ENCODE measurements at places on chromosomes 16 and 17.

GRCh38 chr17:66481271-66481670, 178.9 kb downstream of the PRKCA start:
- no peak for DNase-seq

DNA sequence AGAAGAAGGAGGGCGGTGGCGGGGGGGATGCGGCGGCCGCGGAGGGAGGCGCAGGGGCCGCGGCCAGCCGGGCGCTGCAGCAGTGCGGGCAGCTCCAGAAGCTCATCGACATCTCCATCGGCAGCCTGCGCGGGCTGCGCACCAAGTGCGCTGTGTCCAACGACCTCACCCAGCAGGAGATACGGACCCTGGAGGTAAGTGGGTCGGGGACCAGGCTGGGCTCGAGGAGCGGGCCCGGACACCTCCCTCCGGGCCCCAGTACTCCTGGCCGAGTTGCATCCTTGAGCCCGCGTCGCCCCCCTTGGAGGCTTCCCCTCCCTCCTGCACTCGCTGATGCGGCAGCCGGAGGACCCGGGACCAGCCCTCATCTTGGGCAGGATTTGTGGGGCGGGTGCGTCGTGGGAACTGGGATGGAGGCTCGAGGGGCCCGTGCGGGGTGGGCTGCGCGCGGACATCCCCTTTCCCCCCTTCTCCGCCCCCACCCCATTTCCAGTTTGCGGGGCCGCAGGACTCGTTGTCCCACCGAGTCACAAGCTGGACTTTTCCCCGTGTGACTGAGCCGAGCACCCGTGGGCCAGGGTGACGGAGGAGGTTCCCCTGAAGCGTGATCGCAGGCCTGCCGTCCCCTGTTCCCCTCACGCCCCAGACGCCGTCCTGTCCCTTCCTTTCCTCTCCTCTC, 572 bp downstream of the KSR1 start:
- no peak for DNase-seq

DNA sequence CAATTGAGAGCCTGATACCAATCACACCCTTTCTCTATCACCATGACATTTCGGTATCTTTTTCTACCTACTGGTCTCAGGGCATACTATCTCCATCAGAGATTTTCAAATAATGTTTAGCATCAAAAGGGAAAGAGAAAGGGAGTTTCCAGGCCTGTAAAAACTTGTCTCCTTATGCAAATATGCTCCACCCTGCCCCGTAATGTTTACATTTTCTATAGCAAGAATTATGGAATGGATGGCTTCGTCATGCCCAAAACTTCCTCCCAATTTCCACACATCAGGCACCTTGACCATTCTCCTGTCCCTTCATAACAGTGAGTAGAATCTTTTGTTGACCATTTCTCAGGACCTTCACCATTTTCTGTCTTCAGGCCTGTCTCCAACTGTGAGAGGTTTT, 30.9 kb upstream of the HLF start:
- DNase-seq, result no peak

- DNase-seq, result no peak
These were observed 124.2 kb upstream of the SMURF2 start for GRCh38 chr17:64786337-64786736.

DNA sequence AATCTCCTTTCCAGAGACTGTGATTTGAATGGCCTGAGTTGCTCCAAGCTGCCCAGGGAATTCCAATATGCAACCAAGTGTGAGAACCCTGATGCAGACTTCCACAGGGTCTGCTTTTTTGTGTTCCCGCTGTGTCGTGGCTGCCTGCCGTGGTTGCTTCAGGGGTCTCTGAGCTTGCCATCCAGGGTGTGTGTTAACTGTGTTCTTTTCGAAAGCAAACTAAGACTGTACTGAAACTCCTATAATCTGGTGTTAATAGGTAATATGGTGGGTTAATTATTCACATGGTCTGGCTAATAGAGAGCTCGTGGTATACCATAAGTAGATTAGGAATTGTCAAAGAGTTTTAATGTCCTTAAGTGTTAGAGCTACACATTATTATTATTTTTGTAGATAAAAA, 20.7 kb downstream of the UBN1 start:
- DNase-seq, result no peak

GRCh38 chr17:78828470-78829185, 12.0 kb downstream of the USP36 start:
- no peak for DNase-seq

- no peak for DNase-seq
These were observed 123.8 kb downstream of the SMG6 start for GRCh38 chr17:2179615-2180295.

GRCh38 chr17:78940258-78940657, 15.1 kb upstream of the TIMP2 start:
- no peak for DNase-seq

DNA sequence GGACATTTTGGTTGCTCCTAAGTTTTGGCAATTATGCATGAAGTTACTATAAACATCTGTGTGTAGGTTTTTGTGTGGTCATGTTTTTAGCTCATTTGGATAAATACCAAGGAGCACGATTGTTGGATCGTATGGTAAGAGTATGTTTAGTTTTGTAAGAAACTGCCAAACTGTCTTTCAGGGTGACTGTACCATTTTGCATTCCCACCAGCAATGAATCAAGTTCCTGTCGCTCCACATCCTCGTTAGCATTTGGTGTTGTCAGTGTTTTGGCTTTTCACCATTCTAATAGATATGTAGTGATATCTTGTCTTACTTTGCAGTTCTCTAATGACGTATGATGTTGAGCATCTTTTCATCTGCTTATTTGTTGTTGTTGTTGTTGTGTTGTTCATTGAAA, 20.2 kb downstream of the TENT4B start:
- DNase-seq, result no peak

DNA sequence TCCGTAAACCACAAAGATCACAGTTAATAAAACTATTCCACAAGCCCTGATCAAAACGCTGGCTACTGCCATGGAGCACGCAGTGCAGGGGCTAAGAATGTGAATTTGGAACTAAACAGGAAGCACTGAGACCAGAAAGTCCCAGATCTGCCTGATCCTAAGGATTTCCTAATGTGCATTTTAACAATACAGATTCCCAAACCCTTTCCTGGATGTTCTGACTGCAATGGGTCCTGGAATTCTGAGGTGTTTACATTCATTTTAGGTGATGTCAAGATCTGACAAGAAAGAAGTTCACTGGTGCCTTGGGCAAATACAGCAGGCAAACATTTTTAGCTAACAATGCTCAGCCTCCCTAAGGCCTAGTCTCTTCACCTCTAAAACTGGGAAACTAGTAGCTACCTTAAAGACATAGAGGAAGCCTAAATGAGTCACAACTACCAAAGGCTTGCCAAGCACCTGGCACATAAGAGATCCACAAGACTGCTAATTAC, 10.3 kb downstream of the NSMCE1 start:
- DNase-seq, result no peak

DNA sequence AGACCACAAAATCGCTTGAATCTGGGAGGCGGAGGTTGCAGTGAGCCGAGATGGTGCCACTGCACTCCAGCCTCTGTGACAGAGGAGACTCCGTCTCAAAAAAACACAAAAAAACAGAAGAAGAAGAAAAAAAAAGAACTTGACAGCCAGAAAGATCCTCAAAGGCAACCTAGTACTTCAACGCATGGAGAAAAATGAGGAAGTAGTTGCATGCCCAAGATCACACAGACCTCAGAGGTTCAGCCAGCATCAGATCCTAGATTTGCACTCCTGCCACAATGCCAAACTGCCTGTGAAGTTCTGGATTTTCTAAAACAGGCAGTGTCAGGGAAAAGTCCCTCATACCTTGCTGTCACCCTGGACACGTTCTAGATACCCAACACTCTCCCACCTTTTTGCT, 1.5 kb downstream of the ATPAF2 start:
- no peak for DNase-seq

DNA sequence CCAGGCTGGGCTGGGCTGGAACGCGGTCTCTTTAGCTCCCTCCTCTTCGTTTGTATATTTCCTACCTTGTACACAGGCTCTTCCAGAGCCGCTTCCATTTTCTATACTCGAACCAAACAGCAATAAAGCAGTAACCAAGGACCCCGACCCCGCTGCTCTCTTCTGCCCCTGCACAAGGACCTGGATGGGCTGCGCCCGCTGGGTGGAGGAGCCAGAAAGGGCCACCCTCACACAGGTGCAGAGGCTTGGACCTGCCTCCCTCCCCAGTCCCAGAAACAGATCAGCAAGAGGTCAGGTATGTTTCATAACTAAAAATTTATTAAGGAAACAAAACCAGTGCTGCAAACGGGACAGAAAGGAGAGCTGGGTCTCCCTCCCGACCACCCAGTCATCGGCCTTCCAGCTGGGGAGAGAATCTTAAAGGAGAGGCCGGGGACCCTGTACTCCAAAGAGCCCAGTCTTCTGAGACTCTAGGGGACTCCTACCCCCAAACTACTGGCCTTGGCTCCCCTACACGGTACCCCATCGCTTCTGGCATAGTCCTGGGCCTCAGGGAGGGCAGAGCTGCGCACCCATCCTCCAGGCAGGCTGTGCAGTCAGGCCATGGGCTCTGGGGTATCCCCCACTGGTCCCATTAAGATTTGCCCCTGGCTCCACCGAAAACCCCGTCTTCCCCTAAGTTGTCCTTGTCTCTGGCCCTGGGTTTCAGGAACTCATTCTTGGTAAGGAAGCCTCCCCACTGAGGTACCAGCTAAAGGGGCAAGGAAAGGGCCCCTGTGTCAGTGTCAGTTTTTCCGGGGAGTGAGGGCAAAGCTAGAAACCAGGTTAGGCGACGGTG, 4.9 kb downstream of the HIC1 start:
- no peak for DNase-seq

DNA sequence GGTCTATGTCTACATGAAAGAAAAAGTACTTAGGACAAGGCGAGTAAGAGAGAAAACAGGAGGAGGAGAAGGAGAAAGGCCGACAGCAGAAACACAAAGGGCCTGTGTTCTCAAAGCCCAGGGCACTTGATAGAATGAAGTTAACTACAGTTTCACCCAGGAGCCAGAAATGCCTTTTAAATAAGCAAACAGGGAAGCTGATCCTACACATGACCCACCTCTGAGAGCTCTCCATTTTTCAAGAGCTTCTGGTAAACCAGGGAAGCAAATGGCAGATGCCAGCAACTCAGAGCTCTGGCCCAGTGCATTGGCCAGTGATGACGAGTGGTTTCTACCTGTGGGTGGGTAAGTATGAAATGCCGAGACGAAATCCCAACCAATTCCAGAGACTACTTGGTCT, 163.4 kb downstream of the ZFHX3 start:
- no peak for DNase-seq

DNA sequence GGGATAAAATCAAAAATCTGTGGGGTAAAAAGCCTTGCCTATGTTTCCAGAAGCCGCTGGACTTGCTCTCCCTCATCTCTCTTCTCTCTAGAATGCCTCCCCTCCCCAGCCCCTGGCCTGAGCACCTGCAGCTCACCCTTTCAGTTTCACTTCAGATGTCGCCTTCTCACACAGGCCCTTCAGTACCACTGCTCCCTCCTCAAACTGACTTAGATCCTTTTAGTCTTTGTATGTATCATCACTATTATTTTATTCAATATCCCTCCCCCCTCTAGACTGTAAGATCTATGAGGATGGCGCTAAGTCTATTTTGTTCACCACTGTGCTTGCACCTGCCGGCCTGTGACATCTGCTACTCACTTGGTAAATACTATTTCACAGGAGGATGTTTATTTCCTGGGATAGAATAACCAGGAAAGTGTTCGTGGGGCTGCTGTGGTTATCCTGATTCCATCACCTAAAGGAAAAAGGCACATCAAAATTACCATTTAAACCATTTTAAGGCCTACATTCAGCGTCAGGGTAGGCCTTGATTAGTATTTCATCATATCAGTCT, 122.3 kb downstream of the MRTFB start:
- no peak for DNase-seq
